ENCODE measurements at places on chromosomes 2 and 18.

DNA sequence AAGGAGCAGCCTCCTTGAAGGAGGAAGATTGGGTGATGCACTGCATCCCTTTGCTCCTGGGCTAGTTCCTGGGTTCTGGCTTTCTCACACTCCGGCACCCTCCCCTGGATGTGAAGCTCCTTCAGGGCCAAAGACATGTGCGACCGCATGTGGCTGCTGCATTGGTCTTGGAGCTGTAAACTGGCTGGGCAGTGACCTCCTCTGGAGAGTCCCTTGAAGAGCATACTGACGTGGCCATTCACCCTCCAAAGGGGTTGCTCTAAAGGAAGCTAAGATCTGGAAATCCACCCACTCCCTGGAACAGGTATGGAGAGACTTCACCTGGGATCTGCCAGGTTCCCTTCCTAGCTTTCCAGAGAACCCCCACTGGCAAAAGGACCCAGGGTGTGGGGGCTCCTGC is 62.1 kb downstream of the TMEM17 start:
- DNase-seq = no peak

DNA sequence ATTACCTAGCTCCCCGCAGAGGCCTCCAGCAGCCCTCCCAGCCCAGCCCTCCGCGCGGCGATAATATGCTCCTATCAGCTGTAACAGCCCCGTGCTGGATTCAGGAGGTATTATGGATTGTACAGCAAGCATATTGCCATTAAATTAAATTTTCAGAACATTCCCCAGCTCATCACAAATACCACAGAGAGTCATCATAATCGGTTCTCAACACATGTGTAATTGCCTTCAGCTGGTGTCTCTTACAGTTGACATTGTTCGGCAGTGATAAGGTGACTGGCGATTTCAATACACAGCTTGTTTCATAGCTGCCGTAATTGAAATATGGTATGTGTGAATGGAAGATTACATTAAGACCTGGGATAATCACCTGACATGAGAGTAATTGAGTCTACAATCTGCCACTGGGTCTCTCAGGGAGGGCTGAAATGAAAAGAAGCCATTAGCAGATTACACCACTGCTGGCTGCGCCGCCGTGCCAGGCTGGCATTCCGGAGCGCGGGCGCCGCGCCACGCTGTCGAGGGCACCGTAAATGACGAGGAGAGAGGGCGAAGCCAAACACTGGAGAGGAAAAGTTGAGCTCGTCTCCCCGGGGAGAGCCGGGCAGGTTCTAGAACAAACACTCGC is 549.4 kb upstream of the SALL3 start:
- DNase-seq = no peak

DNA sequence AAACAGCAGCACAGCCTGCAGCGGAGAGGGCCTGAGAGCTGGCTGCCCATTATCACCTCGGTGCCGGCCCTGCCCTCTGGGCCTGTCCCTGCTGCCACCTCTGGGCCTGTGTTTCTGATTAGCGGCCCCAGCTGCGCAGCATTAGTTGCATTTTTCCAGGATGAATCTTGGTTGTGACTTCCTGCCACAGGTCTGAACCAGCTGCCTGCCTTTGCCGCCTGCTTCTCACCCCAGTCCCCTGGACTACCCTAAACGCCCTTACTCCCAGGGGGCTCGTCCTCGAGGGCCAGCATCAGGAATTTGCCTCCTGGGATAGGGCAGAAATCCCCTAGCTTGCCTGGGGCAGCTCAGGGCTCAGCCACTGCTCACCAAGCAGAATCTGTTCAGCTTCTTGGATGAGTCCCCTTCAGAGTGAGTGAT is 342.8 kb downstream of the DYSF start:
- no peak for DNase-seq

- DNase-seq = no peak
Measured at GRCh38 chr2:199019898-199020507, 437.7 kb downstream of the SATB2 start.

DNA sequence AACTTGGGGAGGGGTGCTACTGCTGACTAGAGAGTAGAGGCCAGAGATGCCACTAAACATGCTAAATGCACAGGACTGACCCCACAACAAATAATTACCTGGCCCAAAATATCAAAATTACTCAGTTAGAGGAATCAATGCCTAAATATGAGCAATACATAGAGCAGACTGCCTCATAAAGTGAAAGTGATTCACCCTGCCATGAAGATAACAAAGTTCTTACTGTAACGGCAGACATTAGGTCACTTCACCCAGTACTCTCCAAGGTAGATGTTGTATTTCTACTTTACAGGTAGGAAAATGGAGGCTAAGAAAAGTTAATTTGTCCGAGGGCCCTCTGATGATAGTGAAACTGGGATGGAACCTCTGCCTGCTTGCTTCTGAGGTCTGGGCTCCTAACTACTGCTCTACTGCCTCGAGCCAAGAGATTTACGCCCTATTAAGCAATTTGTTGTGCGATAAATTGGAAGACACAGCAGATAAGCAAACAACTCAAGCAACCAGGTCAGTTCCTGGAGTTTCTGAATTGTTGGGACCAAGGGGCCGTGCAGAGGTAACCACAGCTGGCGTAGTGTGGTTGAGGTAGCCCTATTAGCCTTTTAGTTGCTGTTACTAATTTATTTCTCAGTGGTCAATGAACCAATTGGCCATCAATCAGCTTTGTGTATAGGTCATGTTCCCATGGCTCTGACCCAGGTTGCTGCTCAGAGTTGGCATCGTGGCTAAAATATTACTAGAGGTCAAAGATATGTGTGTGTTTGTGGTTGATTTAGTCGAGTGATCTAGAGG is 4.8 kb downstream of the DHRS9 start:
- DNase-seq = no peak

- no peak for DNase-seq
Measured at GRCh38 chr18:78770139-78770822, 209.3 kb upstream of the SALL3 start.

- no peak for DNase-seq
Measured at GRCh38 chr2:197575987-197576386, 60.1 kb downstream of the MOB4 start.

DNA sequence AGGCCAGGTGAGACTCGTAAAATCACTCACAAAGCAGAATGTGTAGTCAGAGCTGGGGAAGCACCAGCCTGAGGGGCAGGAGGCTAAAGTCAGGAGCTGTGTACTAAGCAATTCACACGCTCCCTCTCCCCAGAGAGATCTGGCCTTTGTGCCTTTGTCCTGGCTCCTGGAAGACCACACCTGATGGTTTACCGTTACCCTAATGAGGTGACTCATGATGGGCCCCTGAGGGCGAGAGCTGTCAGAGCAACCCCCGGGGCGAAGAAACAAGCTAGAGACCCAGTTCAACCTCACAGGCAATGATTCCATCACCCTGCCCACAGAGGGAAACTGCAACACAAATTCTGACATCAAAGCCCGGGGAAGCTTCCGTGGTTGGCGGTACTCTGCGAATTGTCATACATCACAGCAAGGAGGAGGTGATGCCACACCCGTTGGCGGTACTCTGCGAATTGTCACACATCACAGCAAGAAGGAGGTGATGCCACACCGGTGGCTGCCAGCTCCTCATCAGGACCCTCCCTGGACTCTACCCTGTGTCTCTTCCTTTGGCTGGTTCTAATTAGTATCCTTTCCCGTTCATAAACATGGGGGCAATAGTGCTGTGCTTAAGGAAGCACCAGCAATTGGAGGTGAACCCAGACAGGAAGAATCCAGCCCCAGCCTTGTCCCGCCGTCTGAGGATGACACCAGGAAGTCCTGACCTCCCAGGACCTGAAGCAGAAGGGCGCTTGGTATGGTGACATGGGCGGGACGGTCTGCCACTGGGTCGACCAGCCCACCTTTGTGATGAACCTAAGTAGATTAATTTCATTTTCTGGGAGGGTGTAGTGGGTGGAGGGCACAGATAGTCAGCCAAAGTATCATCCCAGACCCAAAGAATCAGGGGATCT is 30.5 kb downstream of the B3GNT7 start:
- DNase-seq = no peak

DNA sequence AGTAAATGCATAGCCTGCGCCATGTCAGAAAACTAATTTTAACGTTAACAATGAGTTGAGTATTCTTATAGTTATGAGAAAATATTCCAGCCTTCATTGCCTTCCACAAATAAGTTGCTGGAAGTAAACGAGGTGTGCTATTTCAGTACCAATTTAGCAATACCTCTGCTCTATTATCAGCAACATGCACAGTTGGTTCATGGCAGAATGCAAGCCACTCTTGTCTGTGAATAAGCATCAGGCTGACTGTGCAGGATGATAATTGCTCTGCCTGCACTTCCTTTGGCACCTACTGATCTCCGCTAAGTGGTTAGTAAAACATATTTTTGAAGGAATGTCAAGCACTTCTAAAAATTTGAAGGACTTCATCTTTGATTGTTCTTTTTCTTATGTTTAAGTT is 261.9 kb upstream of the SIX3 start:
- no peak for DNase-seq

DNA sequence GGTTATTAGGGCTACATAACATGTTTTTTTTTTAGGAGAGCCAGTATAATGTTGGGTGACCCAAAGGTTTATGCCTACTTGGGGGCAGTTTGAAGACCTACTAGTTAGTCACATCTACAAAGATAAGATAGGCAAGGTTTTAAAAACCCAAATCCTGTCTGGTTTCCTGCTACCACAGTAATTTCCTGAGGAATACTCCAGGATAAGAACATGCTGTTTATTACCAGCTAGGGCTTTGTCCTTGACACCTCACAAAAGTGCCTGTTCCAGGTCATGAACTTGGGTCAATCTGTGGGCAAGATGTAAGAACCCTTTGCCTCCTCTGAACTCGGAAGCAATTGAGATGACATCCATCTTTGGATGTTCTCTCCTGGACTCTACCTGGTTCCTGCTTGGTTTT is 38.2 kb downstream of the CDC42EP3 start:
- DNase-seq = no peak

- DNase-seq = no peak
Measured at GRCh38 chr2:161905389-161906046, 168.5 kb downstream of the DPP4 start.

Data from bone marrow (tissue), 2 donors.